ENCODE measurements at places on chromosomes 1 and 21.

DNA sequence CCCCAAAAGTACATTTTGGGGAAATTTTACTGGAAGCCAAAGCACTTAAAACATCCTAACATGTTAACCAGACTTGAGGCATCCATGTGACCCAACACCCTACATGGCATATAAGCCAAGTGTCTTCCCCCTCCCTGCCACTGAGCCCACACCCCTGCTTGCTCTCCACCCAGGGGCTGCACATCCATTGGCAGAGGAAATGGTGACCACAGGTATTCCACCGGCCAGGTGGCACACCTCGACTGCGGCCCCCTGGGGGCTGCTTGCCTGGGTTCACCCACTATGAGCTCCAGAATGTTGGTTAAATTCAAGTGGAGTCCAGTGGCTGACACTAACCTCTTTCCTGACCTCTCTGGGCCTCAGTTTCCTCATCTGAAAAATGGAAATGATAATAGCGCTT is 64.4 kb upstream of the FAM20B start:
- no peak for DNase-seq

GRCh38 chr21:43211760-43212115 is 42.9 kb downstream of the CRYAA start:
- no peak for DNase-seq

- no peak for DNase-seq
These were observed 20.9 kb downstream of the TTLL7 start for GRCh38 chr1:83978056-83978455.

DNA sequence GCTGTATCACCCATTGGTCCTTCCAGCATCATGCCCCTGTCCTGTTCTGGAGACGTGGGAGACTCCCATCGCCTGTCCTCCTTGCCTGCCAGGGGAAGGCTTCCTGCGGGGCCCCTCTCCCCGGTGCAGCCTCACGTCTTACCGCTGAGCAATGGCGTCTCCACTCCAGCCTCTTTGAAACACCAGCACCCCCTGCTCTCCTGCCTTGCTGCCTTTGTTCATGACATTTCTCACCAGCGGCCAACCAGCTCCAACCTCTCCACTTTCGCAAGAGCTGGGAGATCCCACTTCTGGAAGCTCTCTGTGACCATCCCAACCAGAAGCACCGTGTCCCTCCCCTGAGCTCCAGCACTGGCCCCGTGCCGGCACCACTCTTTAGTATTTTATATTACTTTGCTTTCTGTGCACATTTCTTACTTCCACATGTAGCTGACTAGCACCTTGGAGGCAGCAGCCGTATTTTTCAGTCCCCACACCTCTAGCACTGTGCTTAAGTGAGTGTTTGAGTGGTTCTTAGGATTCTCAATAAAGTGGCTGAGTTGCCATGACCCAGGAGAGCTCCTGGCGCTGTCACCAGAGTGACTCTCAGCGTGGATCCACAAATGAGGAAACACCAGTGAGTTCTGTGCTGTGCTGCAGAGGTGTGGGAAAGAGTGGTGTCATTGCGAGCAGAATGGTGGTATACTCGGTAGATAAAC is 83.5 kb downstream of the ATP5PO start:
- DNase-seq, result no peak

DNA sequence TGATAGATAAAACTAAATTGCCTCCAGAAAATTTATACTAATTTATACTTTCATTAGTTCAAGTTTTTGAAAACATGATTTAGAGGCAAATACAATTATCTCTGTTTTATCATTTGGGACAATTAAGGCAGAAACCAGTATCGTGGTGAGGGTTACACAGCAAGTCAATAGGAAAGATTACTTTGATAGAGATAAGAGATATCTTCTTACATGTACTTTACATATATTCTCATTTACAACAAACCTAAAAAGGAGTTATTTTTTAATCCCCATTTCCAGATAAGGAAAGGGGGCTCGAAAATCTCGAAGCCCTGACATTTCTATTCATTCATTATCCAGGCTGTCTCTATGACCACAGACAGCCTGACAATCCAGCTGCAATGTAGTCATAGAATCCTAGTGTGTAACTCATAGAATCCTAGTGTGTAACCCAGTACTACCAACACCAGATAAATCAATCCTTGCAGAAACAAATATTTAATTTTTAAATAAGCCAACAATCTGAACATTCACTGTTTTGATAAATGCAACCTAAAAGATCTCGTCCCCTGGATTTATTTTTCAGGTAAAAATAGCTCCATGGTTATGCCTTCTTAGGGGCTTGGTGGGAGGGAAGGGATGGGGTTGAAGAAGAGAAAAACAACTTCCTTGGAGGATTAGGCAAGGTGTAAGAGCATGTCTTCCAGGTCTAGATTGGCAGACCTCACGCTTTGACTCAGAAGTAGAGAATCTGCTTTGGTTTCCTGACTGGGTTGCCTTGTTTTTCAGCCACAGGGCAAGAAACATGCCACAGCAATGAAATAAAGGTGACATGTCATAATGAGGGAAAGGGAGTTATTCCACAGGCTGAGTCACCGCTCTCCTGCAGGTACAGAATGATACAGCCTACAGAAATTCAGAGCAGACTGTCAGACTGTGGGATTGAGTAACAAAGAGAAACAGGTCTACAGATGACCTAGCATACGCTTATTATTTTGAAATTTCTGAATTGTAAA is 45.6 kb downstream of the IRF2BP2 start:
- no peak for DNase-seq

DNA sequence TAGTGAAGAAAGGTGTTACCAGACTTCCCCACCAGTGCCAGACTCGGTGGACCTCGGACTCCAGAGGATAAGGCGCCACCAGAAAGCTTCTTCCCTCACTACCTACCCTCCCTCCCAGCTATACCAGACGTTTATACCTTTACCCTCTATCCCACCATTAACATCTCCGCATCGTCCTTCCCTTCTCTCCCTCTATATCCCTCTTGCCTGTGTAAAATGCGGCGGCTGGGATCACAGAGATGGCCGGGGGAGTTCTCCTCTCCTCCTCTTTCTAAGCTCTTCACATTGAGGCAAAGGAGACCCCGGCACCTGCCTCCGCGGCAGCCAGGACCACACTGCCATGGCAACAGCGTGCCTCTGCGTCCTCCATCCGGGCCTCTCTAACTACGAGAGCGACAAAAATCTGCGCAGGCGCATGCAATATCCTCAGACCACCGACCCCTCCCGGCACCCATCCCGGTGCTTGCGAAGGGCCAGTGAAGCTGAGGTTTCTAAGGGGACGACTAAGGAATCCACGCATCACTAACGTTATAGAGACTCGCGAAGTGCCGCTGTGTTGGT is at the start of gene CCDC181:
Gene CCDC181, minus strand, starts transcription at position 394 of the 561 bp plus-strand sequence. CDS start 2,547 bp downstream, outside the sequence.
- no peak for DNase-seq

- no peak for DNase-seq
These were observed 96.8 kb upstream of the C1orf21 start for GRCh38 chr1:184289825-184290550.
